Esophagus squamous epithelium (tissue), 5 donors: ENCODE measurements at places on chromosomes 13 and 19.

GRCh38 chr13:107117327-107118012, 549.5 kb upstream of the ARGLU1 start:
- DNase-seq = no peak

- DNase-seq = no peak
Observed at GRCh38 chr19:35059006-35059798, 17.7 kb downstream of the HPN start.

GRCh38 chr13:98676239-98676638, 76.2 kb downstream of the SLC15A1 start:
- DNase-seq = no peak

DNA sequence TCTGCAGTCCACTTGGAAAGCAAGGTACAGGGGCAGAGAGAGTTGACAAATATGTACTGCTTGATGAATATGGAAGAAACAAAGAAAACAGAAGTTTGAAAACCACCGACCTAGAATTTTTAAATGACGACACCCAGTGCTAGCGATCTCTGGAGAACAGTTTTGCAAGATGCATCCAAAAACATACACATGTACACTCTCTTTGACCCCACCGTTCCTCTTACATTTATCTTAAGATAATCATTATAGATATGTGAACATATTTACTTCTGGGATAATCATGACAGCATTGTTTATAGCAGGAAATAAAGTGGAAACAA, 40.8 kb upstream of the IGSF23 start:
- DNase-seq = no peak

- no peak for DNase-seq
Observed at GRCh38 chr13:37361608-37362007, 237.0 kb downstream of the POSTN start.

- peak; percentile 10 for DNase-seq
Observed at GRCh38 chr13:51764184-51765141, 39.5 kb downstream of the DHRS12 start.

- DNase-seq = no peak
Observed at GRCh38 chr13:75838366-75839005, 202.4 kb downstream of the LMO7 start.

- DNase-seq = no peak
Observed at GRCh38 chr19:5743630-5744029, 23.2 kb downstream of the CATSPERD start.

GRCh38 chr19:718991-719512, 10.3 kb downstream of the PALM start:
- no peak for DNase-seq

DNA sequence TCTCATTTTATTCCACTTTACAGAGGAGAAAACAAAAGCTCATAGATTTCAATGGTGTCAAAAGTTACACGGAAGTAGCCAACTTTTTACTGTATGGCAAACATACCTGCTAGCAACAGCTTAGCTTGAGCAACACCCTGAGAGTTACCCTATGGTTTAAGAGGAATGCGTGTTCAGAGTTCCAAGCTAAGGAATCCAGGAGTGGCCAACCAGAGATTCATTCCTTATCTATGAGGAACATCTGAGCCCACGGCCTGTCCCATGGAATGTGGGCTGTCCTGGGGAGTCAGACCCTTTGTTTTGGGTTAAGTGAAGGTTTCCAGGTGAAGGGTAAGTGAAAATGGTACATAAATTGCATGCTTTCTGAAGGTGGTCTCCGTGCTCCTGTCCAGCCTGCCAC, 67.5 kb downstream of the STARD13 start:
- no peak for DNase-seq

DNA sequence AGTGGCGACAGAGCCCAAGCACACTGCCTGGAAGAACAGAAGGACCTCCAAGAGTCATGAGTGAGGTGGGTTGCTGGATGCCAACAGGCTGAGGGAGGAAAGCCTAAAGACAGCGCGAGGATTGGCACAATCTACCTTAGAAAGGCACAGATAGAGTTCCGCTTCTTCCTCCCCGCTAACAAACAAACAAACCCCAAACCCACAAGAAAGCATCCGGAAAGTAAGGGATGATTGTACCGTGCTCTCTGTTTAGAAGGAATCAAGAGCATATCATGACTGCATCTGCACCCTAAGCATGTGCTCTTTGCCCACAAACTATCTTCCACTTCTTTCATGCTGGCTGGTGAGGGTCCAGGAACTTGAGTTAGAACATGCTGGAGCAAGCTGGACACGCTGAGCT, 233.0 kb upstream of the KLF12 start:
- no peak for DNase-seq

GRCh38 chr13:111346101-111346680, 25.7 kb downstream of the TEX29 start:
- DNase-seq = no peak

DNA sequence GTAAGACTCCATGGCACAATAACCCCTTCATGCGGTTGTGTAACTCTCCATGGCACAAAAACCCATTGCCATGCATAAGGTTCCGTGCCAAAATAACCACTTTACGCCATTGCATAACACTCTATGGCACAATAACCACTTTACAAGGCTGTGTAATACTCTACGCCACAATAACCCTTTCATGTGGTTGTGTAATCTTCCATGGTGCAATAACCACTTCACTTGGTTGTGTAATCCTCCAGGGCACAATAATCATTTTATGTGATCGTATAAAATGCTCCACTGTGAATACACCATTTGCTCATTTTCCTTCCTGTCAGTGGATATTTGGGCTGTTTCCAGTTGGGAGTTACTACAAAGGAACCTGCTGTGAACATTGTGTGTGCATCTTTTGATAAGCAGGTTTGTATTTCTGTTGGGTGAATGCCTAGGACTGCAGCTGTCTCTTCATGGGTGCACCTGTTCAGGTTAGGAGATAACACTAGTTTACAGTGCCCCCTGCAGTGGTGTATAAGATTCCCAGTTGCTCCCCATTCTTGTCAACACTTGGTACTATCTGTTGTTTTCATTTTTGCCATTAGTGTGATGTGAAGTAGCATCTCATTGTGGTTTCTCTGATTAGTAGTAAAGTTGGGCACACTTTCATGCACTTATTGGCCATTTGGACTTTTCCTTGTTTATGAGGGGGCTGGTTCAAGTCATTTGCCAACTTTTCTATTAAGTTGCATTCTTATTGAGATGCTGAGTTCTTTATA, 21.1 kb upstream of the ZSCAN18 start:
- no peak for DNase-seq

DNA sequence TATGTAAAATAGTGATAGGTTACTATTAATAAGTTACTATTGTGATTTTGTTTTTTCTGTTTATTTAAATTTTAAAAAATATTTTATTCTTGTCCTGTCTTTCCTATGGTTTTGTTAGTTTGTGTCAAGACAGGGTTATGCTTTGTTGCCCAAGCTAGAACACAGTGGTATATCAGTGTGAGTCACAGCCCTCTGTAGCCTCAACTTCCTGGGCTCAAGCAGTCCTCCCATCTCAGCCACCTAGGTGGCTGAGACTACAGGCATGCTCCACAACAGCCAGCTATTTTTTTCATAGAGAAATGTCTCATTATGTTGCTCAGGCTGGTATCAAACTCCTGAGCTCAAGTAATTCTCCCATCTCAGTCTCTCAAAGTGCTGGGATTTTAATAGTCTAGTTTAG, 99.5 kb downstream of the ZNF675 start:
- DNase-seq = no peak

GRCh38 chr13:112905086-112905485, 63.9 kb upstream of the MCF2L start:
- DNase-seq = no peak

GRCh38 chr13:111281751-111282311, 38.6 kb upstream of the TEX29 start:
- no peak for DNase-seq

- no peak for DNase-seq
Observed at GRCh38 chr13:113623491-113624234, 34.3 kb downstream of the ATP4B start.

DNA sequence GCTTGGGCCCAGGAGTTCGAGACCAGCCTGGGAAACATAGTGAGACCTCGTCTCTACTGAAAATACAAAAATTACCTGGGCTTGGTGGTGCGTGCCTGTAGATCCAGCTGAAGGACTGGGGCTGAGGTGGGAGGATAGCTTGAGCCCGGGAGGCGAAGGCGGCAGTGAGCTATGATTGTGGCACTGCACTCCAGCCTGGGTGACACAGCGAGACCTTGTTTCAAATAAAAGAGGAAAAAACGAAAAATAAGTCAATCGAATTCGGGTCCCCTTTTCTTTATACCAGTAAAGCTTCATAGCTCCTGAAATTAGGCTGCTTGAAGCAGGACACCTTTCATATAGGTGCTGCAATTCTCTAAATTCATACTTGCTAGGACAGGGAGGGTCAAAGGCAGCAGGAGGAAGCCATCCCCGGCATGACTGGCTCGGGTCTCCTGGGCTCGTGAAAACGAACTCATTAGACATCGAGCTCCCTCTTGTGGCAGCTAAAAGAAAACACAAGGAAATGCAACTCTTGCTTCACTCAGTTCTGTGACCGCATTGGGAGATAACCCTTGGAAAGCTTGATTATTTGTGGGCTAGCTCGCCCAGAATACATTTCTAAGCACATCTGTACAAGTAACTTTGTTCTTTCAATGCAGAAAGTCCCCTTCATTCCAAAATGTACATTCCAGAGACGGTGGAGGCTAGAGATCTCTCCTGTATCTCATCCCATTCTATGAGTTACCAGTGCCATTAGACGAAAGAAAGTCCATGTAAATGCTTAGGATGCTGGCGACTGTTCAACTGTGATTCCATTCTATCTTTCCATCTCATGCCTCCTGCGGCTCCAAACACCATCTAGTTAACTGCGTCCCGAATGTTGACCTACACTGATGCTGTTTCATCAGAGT, 16.8 kb downstream of the FPR2 start:
- DNase-seq = no peak

DNA sequence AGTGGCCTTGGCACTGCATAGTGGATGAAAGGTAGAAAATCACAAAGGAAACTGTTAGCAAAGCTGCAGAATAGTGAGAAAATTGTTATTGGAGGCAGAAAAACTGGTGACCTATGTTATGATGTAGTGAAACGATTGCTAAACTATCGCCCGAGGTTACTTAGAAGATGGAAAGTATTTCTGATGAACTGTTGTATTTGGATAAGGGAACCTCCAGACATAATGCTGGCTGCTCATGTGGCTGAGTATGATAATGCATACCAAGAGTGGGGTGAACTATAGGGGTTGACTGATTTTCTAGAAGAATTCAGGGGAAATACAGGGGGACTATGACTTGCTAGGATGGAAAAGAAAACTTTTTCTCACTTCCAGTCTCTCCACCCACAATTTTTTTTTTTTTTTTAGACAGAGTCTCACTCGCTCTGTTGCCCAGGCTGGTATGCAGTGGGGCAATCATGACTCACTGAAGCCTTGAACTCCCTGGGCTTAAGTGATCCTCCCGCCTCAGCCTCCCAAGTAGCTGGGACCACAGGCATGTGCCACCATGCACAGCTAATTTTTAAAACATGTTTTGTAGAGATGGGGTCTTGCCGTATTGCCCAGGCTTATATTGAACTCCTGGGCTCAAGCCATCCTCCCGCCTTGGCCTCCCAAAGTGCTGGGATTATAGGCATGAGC, 4.4 kb upstream of the EID2 start:
- DNase-seq = no peak

DNA sequence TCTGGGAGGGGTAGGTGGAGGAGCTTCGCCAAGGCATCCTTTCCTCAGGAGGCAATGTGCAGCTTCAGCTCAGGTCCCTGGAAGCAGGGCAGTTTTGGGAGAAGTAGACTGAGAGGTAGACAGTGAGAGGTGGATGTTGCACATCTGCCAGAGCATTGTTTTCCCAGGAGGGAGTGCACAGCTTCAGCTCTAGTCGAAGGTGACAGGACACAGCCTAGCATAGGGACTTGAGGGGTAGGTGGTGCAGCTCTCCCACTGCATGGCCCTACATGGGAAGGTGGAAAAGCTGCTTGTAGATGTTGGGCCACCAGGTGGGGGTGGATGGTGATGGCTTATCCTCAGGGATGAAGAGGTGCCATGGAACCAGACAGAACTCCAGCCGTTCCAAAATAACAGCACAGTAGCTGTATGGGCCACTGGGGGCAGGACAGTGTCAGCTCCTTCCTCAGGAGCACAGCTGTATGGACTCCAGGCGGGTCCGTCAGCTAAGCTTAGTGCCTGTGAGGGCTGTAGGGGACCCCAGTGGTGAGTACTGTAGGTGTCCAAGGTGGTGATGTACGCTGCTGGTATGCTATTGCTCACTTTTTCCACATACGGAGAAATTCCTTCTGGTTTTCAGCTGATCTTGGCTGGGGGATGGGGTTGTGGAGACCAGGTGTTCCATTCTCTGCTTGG, 17.4 kb upstream of the ZNF543 start:
- no peak for DNase-seq

DNA sequence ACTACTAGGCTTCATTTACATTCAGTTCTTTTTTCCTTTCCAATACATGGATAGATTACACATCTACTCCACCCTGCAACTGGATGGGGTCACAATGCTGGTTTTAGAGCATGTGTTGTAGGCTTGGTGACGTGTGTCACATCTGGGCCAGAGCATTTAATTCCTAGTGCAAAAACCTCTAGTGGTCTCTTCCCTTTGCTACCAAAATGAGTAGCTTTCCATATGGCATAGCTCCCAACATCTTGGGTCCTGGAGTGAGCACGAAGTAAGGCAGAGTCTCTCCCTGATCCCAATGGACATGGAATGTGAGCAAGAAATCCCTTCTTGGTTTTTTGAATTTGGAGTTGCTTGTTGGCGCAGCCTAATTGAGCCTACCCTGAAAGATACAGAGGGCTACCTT, 51.7 kb downstream of the TNFSF11 start:
- DNase-seq = no peak

DNA sequence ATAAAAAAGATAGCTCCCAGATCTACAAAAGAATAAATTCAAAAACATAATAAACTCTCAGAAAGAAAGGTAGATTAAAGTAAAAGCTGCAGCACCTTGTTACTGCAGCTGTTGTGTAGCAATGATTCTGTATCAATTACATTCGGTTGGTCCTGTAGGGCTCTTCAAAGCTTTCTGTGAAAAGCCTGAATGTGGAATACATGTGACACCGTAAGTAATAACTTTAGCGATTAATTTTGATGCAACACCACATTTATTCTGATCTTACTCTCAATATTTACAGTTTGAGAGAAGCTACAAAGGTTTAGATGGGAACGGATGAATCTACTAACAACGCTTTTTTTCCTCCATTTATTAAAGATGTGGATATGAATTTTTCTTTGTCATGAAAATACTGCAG, 279.2 kb downstream of the DACH1 start:
- DNase-seq = no peak
